Adrenal gland (tissue), 19 donors: ENCODE measurements at places on chromosomes 2 and 18.

DNA sequence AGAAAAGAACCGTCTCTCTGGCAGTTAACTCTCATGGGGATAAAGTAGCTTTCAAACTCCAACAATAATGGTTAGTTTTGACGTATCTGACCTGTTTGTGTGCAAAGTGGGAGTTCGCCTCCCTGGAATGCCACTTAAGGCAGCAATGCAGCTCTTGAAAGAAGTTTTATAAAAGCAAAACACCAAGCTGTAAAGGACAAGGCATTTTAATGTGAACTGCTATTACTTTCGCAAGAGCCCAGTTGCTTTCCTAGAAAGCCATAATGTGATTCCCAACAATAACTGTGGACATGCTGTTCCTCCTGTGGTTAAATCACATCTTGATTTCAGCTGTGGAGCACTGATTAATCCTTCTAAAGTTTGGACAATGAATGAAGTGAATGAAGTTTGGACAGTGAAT lies 303.7 kb downstream of the PTPRM start:
- no peak for DNase-seq

GRCh38 chr2:12771154-12771553 lies 54.4 kb downstream of the TRIB2 start:
- no peak for DNase-seq

- DNase-seq = no peak
Observed at GRCh38 chr18:48833701-48834412, 116.9 kb downstream of the SMAD7 start.

GRCh38 chr2:85694052-85695025 lies at the start of gene GNLY:
Gene GNLY (plus strand): TSS chr2:85694358. CDS start chr2:85694419, 61 bp downstream.
- DNase-seq = no peak

GRCh38 chr2:179702912-179703311 lies 158.5 kb downstream of the ZNF385B start:
- DNase-seq = no peak

DNA sequence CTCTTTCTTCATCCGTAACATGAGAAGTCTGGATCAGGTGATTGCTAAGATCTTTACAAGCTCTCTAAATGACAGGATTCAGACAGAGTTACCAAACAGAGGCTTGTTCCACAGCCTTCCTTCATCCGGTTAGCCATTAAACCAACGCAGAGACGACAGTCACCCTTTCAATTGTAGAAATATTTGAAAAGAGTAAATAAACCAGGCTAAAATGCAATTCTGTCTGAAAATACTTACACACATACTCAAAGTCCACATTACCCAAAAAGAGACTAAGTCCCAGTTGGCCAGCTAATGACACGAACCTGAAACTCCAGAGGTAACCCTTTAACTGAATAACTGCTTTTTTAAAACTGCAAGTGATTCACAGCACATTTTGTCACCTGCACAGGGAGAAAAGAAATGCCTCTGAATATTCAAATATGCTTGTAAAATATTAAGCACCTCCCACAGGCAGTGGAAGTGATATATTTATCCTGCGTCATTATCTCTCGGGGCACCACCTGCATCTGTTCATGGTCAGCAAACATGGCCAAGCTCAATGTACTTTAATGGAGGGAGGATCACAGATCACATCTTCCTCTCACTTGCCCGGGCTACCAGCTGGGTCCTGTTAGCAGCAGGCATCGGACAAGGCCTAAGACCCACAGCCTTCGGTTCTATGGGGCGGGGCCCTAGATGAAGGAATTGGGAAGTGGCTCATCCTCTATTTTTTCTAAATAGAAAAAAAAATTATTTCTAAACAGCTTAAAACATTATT lies 38.8 kb upstream of the DNER start:
- DNase-seq = no peak

GRCh38 chr2:147630585-147630984 lies 214.2 kb upstream of the ACVR2A start:
- peak; percentile 2 for DNase-seq

DNA sequence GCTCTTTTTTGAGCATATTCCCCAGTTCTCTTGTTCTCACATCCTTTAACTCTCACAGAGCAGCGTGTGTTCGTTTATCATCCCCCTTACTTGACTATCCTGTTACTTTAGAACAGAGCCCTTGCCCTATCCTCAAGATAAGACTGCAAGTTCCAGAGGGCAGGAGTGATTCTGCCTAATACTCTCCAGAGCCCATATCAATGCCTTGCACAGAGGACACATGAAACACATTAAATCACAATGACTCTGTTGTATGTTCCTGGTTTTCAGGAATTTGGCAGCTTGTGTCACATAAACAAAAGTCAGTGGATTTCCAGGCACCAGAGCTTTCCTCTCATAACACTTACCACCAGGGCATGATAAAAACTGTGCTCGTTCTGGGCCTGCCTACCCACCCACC lies 156.7 kb downstream of the RNF144A start:
- no peak for DNase-seq

DNA sequence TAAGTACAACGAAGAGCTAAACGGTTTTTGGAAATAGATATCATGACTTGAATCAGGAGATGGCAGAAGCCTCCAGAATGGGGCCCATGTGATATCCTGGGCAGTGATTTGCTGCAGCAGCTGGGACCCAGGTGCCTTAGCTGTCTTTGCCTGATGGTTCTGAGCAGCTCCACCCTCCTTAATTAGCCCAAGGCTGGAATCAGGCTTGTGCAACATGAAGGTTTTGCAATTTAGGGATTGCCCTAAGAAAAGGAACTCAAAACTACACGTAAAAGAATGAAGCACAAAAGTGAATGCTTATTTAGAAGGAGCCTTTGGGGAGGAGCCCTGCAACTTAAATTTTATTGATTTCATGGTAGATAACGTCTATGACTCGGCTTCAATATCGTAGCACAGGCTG lies 17.3 kb upstream of the CNDP2 start:
- DNase-seq = no peak

GRCh38 chr2:101546376-101547058 lies 71.6 kb upstream of the RFX8 start:
- no peak for DNase-seq

DNA sequence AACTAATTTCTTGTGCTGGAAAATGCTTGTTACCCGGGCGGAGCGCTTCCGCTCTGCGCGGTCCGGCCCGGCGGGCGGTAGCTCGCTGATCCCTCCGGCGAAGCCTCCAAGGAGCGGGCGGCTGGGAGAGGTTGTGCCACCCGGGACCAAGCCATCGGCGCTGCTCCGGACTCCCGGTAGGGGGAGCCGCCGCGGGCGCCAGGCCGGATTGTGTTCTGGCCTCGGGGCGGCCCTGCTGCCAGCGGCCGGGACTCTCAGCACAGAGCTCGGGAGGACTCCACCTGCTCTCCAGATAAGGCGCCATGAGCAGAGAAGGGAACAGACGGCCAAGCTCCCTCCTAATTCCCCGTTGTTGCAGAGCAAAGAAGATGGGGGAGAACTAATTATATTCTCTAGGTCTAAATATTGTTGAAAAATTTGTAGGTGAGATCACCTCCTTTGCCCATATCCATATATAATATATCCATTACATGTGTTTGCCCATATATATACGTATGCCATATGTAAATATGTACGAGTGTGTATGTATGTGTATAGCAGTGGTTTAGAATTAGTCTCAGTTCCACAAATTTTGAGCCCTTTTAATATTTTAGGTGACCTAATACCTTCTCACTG lies 13.8 kb upstream of the SATB2 start:
- DNase-seq = peak; percentile 71

DNA sequence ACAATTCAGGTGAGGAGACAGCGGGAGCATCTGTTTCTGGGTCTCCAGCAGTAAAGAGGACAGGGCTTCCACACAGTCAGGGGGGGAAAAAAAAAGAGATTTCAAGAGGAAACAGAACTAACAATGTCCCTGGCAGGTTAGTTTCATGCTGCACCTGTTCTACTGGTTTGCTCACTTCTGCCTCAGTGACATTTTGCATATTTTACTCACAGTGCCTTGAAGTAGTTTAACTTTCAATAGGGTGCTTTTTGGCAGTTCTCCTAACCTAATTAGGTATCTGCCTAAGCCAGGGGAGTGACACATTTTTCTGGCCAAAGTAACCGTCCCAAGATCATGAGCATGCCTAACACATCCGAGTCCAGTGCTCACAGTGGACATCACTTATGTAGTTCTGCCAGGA lies 109.0 kb upstream of the ALK start:
- DNase-seq = no peak

DNA sequence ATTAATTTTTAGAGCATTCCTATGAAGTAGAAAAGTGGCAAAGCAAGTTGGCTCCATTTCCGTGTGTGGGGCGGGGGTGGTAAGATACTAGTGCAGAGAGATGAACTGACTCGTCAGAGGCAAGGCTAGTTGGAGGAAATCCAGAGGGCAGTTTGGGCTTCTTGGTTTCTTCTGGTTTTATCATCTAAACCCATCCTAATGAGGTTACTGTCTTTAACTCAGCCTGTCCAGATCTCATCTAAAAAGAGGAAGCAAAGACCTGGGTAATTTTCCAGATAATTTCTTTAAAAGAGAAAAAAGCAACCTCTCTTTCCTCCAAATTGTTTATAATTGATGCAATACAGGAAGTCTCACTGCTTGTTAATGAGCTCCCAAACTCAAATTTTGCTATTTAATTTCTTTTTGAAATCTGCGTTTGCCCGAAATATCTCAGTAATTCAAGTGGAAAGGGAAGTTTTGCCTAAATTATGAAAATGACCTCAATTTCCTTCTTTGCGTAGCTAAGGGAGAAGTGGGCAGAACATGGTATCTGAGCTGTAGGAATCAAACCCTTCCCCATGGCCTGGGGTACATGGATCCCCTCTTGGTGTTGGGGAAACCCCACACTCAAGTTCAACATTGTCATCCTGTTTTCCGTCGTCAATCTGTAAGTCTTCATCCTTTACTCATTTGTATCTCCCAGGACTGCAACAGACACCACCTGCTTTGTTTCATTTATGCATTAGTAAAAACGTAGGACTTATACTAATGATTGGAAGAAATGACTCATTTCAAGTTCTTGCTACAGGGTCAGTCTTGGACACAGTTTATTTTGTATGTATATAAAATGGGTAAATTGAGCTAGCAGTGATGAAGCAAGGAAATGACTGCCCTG lies 89.1 kb upstream of the KLF7 start:
- DNase-seq = peak; percentile 29

GRCh38 chr2:203500297-203500696 lies 34.8 kb downstream of the RAPH1 start:
- no peak for DNase-seq

DNA sequence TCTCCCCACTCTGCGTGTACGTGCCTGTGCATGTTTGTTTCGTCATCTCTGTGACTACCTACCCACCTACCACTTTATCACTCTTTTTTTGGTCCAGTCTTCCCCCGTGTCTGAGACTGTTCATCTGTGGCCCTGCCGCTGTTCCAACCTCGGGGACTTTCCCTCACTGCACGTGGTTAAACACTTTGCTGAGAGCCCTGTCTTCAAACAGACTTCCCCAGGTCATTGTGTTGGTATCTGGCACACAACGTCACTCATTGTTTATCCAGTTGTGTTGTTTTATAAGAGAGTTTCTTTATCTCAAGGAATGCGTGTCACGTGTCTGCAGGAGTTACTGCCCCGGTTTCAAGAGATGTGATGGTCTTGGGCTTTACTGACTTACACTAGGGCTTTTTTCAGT lies 262.0 kb upstream of the RASGRP3 start:
- no peak for DNase-seq

DNA sequence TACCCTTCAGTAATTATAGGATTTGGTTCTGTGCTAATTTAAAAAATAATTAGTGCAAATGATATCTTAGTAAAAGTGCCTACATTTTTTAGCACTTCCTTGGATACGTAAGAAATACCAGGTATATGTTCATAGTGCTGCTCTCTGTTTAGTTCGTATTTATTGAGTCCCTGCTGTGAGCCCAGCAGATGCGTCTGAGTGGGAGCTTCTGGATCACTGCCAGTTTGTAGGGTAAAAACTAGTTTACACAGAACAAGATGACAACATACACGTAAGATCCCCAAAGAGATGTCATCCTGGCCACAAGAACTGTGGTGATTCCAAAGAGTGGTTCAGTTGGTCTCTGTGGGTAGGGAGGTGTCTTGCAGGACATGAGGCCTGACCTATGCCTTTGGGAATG lies 103.2 kb downstream of the CTIF start:
- DNase-seq = no peak

DNA sequence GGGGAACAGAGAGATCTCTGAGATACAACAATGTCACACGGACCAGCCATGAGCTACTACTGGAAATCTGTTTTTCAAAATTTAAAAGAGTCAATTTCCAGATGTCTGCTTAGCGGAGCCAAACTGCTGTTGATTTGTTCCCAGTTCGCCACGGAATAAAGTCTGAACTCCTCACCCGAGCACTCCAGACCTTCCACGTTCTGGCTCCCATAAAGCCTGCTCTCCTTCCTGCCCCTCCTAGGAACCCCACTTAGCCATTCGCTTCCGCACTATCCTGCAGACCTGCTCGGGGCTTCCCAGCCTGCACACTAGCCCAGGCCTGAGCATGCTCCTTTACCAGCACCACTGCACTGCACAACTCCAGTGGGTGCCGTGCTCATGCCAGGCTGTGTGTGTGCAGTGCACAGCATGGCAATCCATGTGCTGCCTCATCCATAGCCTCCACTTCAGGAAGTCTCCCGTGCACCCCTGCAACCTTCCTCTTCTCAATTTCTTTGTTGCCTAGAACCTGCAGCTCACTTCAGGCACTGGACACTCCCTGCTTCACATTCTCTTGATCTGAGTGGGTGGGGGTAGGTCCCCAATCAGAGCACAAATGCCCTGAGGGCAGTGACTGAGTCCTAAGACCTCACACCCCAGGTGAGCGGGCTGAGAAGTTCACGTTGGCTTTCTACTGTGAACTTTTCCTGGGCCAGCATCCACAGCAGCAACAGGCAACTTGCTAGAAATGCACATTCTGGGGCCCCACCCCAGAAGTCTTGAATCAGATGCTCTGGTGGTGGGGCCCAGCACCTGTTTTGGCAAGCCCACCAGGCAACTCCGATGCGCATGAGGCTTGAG lies 53.7 kb downstream of the ZBTB7C start:
- DNase-seq = peak; percentile 11

DNA sequence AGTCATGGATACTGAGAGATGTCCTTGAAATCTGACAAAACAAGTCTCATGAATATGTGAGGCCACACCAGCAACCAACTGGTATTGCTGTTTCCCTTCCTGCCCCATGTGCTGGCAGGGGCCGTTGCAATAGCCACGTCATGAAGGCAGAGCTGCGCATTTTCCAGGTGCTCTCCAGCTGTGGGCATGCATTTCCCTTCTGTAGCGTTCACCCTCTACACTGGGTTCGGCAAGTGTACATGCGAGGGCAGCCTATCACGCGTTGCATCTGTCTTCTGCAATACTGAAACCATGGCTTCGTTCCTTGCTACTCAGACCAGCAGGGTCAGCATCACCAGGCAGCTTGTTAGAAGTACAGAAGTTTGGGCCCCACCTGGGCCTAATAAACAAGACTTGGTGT lies 17.4 kb downstream of the ARL4C start:
- no peak for DNase-seq

GRCh38 chr2:103669531-103669930 lies 907.7 kb downstream of the TMEM182 start:
- DNase-seq = no peak

GRCh38 chr2:158969715-158970240 lies 1.3 kb downstream of the TANC1 start:
- peak; percentile 45 for DNase-seq
